ENCODE measurements at places on chromosomes 12 and 14.

GRCh38 chr14:61663312-61663979, 31.9 kb upstream of the HIF1A start:
- DNase-seq: no peak

- DNase-seq: no peak
Measured at GRCh38 chr12:15982921-15983320, 71.8 kb downstream of the DERA start.

GRCh38 chr12:62435303-62436163, 31.1 kb upstream of the MON2 start:
- peak; percentile 68 for DNase-seq

DNA sequence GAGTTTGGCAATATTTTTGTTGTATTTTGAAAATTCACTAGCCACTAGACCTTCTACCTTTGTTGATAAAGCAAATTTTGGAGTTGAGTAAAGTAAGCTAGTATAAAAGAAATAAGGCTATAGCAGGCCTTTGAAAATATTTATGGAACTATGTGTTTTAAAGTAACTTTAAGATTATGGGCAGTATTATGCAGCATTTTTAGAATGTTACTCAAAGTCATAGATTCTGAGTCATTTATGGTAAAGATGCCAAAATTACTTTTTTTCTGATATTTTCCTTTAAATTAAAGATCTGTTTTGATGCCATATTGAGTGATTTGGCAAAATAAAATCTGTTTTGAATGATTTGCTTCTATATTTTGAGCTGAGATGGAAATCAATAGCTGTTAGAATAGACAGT, 57.2 kb downstream of the SYNE2 start:
- DNase-seq: peak; percentile 61

DNA sequence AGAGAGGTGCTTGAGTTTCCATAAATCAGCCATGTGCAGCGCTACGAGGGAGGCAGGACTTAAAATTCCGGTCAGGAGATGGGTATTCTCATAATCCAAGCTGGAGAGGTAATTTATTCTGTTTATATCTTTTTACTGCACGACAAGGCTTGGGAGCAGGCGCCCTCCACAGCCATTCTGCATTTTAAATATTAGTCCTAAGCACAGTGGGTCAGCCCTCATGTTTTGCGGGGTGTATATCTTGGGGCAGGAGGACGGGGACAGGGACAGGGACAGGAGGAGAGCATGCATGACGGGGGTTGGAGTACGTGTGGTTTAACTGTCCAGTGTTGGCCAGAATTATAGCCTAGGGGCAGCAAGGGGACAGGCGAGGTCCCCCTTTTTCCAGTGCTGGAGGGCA, 14.5 kb downstream of the LHX5 start:
- no peak for DNase-seq

GRCh38 chr14:72839753-72840607, 53.9 kb downstream of the DPF3 start:
- DNase-seq: no peak

GRCh38 chr14:25832585-25832984, 765.2 kb downstream of the NOVA1 start:
- no peak for DNase-seq

- DNase-seq: no peak
Measured at GRCh38 chr12:110943373-110943772, 23.0 kb upstream of the MYL2 start.

DNA sequence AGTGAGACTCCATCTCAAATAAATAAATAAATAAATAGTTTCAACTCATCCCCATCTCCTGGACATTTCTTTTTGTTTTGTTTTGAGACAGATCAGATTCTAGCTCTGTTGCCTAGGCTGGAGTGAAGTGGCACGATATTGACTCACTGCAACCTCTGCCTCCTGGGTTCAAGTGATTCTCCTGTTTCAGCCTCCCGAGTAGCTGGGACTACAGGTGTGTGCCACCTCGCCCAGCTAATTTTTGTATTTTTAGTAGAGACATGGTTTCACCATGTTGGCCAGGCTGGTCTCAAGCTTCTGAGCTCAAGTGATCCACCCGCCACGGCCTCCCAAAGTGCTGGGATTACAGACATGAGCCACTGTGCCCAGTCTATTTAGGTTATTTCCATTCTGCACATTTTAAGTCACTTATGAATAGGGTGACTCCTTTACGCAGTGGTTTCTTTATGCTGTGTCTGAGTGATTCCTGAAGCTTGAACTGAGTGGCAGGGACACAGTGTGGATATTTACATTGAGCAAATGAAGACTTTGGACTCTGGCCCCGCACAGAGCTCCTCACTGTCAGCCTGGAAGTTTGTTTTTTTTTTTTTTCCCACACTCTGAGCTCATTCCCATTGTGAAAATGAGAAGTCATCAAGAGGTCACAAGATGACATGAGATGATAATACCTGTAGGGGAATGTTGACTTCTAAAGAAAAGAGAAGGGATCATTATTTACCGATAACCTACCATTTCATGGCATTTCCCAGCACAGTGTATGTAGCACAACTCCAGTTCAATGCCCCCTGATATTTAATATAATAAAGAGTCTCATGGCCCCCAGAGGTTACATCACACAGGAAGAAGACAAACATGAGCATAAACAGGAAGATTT, 72.6 kb downstream of the TBX3 start:
- DNase-seq: no peak

GRCh38 chr14:73712540-73713180, 1.5 kb downstream of the PNMA1 start:
- peak; percentile 11 for DNase-seq

DNA sequence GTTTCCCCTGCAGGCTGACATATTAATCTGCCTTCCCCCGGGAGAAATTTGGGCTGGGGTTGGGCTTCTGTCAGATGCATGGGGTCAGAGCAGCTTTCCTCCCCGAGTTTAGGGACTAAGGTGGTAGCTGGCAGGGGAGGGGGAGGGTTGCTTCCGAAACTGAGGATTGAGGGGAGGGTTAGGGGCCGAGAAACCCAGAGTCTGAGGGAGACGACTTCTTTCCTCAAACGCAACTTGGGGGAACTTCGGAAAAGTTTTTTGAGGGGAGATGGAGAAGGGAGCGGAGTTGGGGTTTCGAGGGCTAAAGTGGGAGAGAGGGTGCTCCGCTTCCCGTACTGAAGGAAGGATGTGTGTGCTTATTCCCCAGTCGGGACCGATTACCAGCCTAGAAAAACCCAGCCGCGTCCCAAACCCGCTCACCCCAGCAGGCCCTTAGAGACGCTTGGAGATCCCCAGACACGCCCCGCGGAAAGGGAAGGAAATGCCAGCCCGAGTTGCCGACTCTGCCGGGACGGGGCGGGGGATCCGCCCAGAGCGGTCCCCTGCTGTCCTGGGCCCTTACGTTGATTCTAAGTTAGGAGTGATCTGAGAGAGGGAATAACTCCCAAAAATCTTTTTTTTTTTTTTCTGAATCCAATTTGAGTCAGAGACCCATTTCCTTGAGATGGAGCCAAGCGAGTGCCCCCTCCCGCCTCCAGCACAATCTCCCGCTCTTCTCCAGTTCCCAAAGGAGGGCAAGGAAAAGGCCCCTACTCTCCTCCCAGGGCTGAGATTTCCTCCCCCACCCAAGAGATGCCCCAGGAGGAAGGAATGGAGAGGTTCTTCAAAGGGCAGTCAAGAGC, 61.9 kb downstream of the SMUG1 start:
- DNase-seq: no peak

Measured in HCEC 1CT (cell line).